ENCODE measurements at places on chromosomes 11 and 22.

- DNase-seq: peak; percentile 79
Observed at GRCh38 chr22:44180706-44181032, at the start of gene PARVG. Gene PARVG (plus strand): TSS chr22:44180925. CDS start chr22:44183330, 2,405 bp downstream.

DNA sequence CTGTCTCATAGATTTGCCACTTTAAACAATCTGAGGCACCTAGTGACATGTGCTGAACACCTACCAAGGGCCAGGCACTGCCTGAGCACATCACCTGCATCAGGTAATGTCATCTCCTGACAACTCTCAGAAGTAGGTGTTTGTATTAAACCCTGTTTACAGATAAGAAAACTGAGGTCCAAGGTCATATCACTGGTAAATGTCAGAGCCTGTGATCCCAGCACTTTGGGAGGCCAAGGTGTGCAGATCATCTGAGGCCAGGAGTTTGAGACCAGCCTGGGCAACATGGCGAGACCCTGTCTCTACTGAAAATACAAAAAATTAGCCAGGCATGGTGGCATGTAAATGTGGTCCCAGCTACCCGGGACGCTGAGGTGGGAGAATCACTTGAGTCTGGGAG, 39.1 kb upstream of the ACCSL start:
- DNase-seq: no peak

- no peak for DNase-seq
Observed at GRCh38 chr11:121368364-121369240, 76.0 kb downstream of the SC5D start.

DNA sequence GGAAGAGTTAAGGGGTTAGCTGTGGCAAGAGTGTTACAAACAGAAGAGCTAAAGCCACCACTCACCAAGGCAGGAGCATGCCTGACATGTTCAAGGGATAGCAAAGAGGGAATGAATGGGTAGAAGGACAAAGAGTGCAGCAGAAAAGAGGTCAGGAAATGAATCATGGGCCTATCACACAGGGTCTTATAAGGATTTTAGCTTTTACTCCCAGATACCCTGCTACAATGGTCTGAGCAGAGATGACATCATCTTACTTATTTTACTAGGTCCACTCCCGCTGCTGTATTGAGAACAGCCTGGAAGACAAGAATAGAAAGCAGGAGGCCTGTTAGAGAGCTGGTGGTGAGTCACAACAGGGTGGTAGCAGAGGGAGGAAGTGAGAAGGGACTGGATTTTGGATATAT, 9.8 kb downstream of the TRAF6 start:
- DNase-seq: no peak

GRCh38 chr11:66470015-66470414, 3.3 kb downstream of the PELI3 start:
- no peak for DNase-seq

DNA sequence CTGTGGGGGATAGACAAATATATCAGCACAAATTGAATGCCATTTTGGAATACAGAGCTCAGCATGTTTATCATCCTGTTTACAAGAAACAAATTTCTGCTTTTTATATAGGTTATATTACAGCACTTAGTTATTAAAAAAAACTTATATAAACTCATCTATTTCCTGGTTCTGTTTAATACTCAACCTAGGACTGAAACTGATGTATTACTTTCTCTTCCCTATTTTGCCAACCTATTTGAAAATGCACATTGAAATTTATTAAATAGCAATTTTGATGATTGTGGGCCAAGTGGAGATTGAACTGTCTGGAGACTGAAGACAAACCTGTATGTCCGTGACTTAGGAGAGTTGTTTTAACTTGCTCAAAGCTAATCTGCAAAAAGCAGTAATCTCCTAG, 288.3 kb upstream of the ANO3 start:
- no peak for DNase-seq

Data from activated CD8-positive, alpha-beta memory T cell treated with anti-CD3 and anti-CD28 coated beads, Interleukin-2, amount 10 ng/mL, durations not matched to agents 7 days and 5 days (primary cell).